Activated CD4-positive, alpha-beta T cell treated with anti-CD3 and anti-CD28 coated beads for 36 hours (primary cell): ENCODE measurements at places on chromosomes 2 and 18. TPM values are rescaled to one million over a fixed set of nuclear protein-coding genes. Genes with fewer than 3 reads are reported as not detected.

The SLC14A1 gene
- total RNA-seq: 1.5 TPM

The KLHL41 gene
- not detected for total RNA-seq

The TRABD2A gene
- total RNA-seq: 42.2 TPM

The SERPINB2 gene
- not detected for total RNA-seq

The HOXD12 gene
- total RNA-seq: not detected

The GALNT5 gene
- total RNA-seq: not detected

The IWS1 gene
- total RNA-seq: 55.0 TPM

The C2orf78 gene
- not detected for total RNA-seq

The GPR45 gene
- not detected for total RNA-seq

The CRYGD gene
- not detected for total RNA-seq

The CDH19 gene
- not detected for total RNA-seq

The POTEJ gene
- not detected for total RNA-seq

The GULP1 gene
- not detected for total RNA-seq

The M1AP gene
- 0.33 TPM for total RNA-seq

The OXER1 gene
- total RNA-seq: 0.23 TPM
